ENCODE measurements at places on chromosomes 11 and 22. TPM values are rescaled to one million over a fixed set of nuclear protein-coding genes. Genes with fewer than 3 reads are reported as not detected.

DNA sequence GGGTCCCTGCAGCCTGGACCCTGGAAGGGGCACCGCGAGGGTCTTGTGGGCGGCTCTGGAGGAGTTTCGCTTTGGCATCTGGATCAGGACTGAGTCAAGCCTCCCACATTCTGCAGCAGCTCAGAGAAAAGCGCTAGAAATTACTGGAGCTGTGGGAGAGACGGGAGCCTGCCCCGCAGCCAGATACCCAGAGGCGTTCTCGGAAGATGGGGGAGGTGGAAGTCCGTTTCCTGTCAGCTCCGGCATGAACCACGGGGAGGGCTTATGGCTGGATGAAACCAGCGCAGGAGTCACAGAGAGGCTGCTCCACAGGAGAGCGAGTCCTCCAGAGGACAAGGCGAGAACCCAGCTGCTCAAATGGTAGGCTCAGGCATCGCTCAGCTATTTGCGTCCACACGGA, 379.3 kb downstream of the OPCML start:
- DNase-seq = no peak

DNA sequence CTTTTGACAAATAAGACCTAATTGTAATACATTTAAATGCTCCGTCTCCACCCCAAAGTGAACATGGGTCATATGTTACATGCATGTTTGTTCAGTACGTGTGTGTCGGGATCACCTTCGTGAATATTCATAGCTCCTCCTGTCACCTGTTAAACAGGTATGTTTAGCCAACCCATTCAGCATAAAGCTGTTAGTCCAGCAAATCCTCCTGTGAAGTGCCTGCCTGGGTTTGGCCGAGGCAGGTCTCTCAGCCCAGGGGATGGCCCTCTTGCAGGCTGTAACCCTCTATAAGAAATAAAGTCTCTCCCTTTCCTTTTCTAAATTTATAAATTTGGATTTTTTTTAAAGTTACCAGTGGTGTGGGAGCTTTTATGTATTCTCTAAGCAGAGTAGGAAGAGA, 38.9 kb upstream of the NTM start:
- DNase-seq = no peak

DNA sequence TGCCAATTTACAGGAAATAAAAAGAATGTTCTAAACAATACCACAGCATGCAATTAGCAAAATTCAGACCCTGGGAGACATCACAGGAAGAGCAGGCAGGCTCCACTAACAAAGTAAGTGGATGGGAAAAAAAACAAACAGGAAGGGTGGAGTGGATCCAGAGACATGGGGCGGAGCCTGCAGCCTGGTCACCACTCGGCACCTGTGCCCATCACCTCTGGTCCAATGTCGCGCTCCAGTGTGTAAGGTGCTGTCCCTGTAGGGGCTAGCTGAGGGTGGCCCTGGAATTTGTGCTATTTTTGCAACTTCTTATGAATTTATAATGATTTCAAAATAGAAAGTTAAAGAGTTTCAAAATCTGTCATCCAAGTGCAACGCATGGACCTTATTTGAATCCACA, 11.0 kb upstream of the MOB2 start:
- DNase-seq = no peak

GRCh38 chr11:104694259-104695064, 203.8 kb downstream of the CASP12 start:
- no peak for DNase-seq

Gene C11orf97
- not detected for total RNA-seq

DNA sequence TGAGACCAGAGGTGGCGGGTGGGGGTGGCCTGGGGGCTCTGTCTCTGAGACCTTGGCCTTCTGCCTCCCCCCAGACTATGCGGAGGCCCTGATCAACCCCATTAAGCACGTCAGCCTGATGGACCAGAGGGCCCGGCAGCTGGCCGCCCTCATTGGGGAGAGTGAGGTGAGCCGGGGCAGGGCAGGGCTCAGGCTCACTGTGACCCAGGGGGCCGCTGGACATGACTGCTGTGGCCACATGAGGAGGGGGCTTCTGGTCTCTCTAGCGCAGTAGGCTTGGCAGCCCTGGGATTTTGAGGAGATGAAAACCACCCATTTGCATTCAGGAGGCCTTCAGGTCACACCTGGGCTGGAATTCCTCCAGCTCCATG, 12.6 kb downstream of the PLCB3 start:
- DNase-seq = no peak
